ENCODE measurements at places on chromosomes 12 and 14.

GRCh38 chr14:77158175-77158881 is 16.7 kb upstream of the ZDHHC22 start:
- peak; percentile 95 for DNase-seq

DNA sequence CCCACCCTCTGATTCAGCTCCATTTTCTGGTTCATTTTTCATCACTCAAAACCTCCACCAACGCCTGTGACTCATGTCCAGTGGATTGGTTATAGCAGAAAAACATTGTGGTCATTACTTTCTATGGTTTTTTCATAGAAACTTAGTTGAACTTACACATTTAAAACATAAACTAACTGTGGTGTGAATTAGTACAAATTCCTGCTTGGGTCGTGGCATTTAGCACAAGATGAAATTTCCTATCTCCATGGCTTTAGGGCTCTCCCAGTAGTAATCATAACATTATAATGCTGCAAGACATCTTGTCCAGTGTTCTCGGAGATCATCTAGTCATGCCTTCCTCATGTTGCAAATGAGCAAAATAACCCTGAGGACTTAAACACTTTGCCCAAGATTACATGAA is 7.1 kb downstream of the RNASE7 start:
- DNase-seq, result no peak

DNA sequence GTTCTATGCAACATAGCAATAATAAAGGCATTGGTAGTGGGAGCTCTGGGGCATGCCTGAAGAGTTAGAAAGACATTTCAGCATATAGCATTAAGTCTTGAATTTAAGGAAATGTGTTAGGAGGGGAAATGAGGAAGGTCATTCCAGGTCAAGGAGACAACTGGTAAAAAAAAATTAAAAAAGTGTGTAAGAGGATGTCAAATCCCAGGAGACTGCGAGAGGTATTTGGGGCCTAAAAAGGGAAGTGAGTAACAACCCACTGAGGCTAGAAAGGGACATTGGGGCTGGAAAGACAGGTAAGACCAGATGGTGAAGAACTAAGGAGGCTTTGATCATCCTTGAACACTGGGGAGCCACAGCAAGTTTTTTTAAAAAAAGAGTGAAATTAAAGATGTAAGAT is 152.9 kb downstream of the SLC25A21 start:
- DNase-seq, result no peak

DNA sequence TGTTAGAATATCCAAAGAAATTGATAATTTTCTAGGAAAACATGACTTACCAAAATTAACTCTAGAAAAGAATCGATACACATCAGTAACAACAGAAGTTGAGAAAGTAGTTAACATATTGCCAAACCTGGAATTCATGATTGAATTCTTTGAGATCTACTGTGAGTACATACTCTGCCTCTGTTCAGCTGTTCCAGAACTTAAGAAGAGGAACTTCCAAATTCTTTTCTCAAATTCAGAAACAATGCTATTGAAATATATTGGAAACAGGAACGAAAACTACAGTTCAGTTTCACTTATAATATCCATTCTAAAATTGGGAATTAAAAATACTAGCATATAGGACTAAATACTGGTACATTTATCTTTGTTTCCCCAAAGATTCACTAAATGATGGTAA is 57.9 kb downstream of the MARK3 start:
- DNase-seq, result no peak

DNA sequence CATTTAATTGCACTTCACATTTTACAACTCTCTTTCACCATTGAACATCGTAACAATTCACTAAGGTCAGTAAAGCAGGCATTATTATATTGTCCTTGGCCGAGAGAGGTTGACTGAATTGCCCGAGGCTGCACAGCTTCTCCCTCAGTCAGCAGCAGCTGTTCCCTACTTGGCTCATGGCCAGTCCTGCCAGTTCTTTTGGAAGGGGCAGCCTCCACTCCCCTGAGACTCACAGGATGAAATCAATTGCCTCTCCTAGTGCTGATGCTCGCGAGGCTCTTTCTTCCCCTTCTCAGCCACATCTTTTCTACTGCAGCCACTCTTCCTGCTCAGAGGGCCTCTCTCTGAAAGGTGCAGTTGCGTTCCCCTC is 79.9 kb upstream of the KCNA1 start:
- peak; percentile 63 for DNase-seq

- DNase-seq, result no peak
These were observed 84.6 kb downstream of the VCPKMT start for GRCh38 chr14:50031602-50032313.

GRCh38 chr12:22635812-22636211 is 10.8 kb downstream of the ETNK1 start:
- no peak for DNase-seq

DNA sequence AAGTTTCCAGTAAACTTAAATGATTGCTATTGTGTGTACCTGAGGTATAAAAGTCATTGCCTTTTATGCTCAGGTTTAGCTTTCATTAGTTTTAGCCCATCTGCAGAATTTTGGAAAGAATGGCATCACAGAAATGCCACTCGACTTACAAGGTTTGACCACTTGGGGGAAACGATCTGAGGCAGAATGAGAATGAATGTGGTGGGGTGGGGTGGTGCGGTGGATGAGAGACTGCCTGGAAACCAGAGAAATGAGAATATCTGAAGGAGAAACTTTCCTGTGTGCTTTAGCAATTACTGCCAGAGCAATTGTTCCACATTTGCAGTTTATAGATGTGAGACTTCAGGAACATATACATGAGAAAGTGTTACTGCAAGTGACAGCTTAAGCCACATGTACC is 225.4 kb upstream of the PDE3A start:
- peak; percentile 22 for DNase-seq

- no peak for DNase-seq
These were observed 55.9 kb downstream of the FERMT2 start for GRCh38 chr14:52895000-52895399.

DNA sequence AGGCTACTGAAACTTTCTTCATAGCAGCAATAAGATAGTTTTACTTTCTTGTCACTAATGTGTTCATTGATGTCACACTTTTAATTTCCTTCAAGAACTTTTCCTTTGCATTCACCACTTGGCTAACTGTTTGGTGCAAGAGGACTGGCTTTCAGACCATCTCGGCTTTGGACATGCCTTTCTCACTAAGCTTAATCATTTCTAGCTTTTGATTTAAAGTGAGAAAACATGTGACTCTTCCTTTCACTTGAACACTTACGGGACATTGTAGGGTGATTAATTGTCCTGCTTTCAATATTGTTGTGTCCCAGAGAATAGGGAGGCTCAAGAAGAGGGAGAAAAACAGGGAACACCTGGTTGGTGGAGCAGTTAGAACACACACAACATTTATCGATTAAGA is 41.9 kb downstream of the IFNG start:
- no peak for DNase-seq

GRCh38 chr14:57068511-57068910 is 200.2 kb downstream of the EXOC5 start:
- DNase-seq, result peak; percentile 56

GRCh38 chr14:90675399-90675798 is 140.8 kb downstream of the TTC7B start:
- DNase-seq, result peak; percentile 96

- DNase-seq, result no peak
These were observed 6.8 kb upstream of the AEBP2 start for GRCh38 chr12:19432309-19433170.

GRCh38 chr12:123941624-123942237 is 30.9 kb downstream of the CCDC92 start:
- DNase-seq, result no peak

- no peak for DNase-seq
These were observed 463.4 kb downstream of the TMEM121 start for GRCh38 chr14:105989566-105990302.

DNA sequence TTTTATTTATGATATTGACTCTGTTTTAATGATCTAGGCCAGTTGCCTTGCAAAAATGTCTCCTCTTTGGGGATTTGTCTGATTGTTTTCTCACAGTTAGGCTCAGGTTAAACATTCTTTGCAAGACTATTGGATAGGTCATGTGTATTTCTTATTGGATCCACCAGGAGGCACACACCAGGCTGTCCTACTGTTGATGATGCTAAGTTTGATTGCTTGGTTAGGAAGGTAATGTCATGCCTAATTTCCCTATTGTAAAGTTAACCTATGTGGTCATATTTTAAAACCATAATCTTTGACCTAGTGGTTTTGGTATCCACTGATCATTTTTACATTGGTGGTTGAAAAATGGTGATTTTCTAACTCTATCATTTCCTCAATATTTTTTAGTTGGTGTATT is 137.1 kb downstream of the BRMS1L start:
- no peak for DNase-seq

DNA sequence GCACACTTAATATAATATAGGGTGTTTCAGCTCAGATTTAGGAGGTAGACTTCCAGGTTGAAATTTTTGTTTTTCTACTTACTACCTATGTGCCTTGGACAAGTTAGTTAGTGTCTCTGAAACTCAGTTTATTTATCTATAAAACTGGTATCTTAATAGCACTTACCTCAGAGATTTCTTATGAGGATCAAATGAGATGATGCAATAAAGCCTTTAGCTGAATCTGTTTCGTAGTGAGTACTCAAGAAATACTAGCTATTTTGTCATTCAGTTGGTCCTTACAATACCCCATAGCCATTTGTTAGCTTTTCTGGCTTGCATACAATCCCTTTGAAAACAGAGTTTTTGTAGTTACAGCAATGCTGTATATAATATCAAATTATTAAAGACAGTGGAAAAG is 497.0 kb downstream of the NRXN3 start:
- DNase-seq, result no peak

DNA sequence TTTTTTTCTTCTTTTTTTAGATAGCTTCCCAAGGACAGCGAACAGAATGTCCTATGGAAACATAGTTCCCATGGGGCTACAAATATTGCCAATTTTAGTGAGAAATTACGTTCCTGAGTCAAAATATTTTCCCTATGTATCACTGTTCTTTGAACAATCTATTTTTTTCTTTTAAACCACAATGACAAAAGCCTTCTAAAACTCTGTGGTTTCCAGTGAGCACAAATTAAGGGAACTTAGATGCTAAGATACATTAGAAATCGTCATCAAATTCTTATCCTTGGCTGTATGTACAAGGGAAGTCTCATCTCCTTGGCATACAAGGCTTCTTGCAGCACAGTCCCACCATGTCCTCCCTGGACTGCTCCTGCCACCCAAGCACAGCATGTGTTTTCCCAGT is 17.9 kb downstream of the CPM start:
- DNase-seq, result no peak

DNA sequence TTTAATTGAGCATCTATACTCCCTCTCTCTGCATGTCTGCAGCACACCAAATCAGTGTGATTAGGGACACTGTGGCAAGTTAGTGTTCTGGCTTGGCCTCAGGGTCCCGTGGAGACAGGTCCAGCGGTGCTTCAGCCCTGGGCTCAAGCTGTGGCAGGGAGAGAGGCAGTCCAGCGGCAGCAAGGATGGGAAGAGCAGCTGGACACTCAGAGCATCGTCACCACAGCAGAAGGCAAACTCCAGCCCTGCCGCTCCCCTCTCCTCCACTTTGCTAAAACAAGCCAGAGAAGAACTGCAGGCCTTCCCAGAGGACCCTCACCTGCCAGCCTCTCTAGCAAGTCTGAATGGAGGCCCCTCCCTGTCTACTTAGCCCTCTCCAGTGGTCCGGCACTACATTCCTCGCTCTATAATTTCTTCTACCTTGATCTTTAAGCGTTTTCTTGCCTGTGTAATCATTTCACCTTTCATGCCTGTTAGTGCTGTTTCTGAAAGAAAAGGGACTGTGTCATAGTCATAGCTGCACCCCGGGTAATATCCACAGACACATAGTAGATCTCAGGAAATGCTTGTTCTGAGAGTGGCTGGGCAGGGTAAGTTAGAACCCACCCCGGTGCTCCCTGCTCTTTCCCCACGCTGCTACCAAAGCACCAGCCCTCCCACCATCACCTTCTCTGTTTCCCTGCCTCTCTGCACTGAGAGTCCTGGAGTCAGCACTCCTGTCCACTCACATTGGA is 22.1 kb downstream of the ZFP36L1 start:
- no peak for DNase-seq

- no peak for DNase-seq
These were observed 236.1 kb upstream of the NPAS3 start for GRCh38 chr14:32702562-32702961.

DNA sequence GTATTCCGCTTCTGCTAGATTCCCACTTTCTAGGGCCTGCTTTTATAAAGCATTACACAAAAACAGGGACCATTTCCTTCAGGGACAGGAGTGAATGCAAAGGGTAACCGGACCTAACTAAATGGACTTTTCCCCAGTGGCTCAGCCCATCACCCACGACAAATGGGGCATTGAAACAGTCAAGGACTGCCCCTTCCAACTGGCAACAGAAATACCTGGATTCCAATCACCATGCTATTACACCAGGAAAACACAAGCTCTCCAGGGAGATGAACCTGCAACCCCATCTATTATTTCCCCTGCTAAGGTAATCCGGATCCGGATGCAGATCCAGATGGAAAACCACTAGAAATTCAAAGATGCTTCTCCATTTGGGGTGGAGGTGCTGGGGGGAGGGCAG is 1.0 kb downstream of the MPHOSPH9 start:
- DNase-seq, result no peak

- DNase-seq, result no peak
These were observed 50.0 kb downstream of the GPHB5 start for GRCh38 chr14:63268771-63269170.

GRCh38 chr12:122215771-122216170 is 10.1 kb downstream of the DIABLO start:
- no peak for DNase-seq

DNA sequence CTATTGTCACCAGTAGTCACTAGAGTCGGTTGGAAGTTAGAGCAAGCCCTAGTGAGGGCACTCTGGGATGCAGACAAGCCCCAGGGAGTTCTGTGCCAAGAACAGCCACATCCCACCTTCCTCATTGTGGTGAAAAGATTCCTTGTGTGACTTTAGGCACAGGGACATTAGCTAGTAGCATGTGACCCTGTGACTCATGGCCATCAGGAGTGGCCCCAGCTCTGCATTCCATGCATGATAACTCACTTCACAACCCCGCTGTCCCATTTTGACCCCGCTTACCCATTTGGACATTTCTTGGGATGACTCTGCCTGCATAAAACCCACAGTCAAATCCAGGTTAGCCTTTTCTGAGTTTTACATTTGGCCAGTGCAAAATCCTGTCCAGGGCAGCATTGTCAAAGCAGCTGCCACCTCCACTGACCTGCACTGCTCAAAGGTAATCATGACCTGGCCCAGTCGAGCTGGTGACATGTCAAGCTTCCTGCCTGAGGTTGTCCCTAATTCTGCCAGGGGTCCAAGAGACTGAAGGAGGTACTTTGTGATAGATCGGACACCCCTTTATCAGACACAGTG is 430.5 kb downstream of the DPF3 start:
- no peak for DNase-seq

Data from NCI-H1694 (cell line).